ENCODE measurements at places on chromosomes 6 and 20. TPM values are rescaled to one million over a fixed set of nuclear protein-coding genes. Genes with fewer than 3 reads are reported as not detected.

DNA sequence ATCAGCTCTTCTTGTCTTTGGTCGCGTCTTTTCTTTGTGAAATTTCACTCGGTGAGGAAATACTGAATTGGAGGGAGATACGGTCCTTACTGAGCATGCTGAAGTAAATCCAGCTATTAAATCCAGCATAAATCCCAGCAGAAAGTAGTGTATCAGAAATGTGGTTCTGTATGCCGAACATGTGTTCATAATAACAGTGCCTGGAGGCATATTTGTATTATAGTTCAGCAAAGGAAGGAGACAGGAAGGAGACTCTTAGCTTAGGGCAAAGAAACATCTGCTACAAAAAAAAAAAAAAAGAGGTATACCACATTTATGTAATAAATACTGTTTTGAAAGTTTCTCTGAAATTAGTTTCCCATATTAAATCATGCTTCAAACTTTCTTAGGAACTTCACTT, 211.8 kb downstream of the PLCB4 start:
- DNase-seq = no peak

GRCh38 chr20:11155156-11155756, 481.5 kb upstream of the JAG1 start:
- no peak for DNase-seq

GRCh38 chr6:25010902-25011625, 75.3 kb upstream of the RIPOR2 start:
- DNase-seq = no peak

GRCh38 chr20:52402950-52403349, 211.4 kb upstream of the ZFP64 start:
- no peak for DNase-seq

GRCh38 chr6:33797626-33798342, 6.0 kb downstream of the MLN start:
- no peak for DNase-seq

The MAS1 gene
- 0.82 TPM for total RNA-seq

The PPP1R14C gene
- total RNA-seq = 59.1 TPM

The EYA2 gene
- 2.4 TPM for total RNA-seq

The TXLNB gene
- total RNA-seq = 0.82 TPM

The SLPI gene
- 0.41 TPM for total RNA-seq
